ENCODE measurements at places on chromosomes 12 and 14.

- no peak for DNase-seq
Measured at GRCh38 chr12:8822298-8822697, at the start of gene A2ML1. Gene A2ML1 (plus strand): TSS chr12:8822621. CDS start chr12:8822652, 31 bp downstream.

- DNase-seq, result no peak
Measured at GRCh38 chr14:55754471-55754870, 174.5 kb downstream of the KTN1 start.

- DNase-seq, result no peak
Measured at GRCh38 chr12:50806176-50806575, 36.5 kb upstream of the TMPRSS12 start.

GRCh38 chr12:104420868-104421267 is 35.9 kb upstream of the CHST11 start:
- DNase-seq, result no peak

GRCh38 chr14:78725086-78725485 is 554.9 kb downstream of the NRXN3 start:
- DNase-seq, result no peak

DNA sequence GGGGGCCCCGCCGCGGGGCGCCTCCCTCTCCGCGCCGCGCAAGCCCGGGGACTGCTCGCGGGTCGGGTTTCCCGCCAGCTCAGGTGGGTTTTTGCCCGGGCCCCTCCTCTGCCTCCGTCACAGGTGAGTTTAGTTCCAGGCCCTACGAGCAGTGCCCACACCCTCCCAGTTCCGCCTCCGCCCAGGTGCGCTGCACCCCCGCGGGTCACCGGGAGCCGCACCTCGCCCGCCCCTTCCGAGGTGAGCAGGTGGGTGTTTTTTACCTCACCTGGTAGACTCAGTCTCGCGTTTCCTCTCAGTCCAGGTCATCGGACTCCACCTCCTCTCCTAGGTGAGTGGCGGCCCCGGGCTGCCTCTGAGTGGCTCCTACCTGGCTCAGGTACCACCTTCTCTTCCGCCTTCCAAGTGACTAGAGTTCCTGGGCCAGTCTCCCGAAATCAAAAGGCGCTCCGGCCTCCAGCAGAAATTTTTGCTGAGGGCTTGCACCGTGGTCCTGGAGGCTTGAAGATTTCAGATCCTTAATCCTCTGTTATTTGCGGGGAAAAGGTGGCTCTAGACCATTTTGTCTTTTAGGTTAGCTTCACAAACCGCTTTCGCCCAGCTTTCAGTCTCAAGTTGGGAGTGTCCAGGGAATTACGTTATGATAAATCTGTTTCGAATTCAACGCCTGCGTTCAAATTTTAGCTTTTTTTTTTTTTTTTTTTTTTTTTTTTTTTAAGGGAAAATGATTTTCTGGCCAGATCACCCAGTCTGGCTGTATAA is at the start of gene TMEM30B:
TSS of gene TMEM30B (minus strand) at position 153 of the 762 bp plus-strand sequence. CDS start 191 bp downstream, outside the sequence.
- no peak for DNase-seq

- no peak for DNase-seq
Measured at GRCh38 chr14:96067985-96068930, 29.1 kb downstream of the C14orf132 start.

- no peak for DNase-seq
Measured at GRCh38 chr14:66619952-66620351, 112.0 kb downstream of the GPHN start.

All from myocyte (in vitro differentiated cells).